Stimulated activated CD8-positive, alpha-beta memory T cell treated with anti-CD3 and anti-CD28 coated beads, Interleukin-4, amount 100 ng/mL, for 4 hours (primary cell): ENCODE measurements at places on chromosomes 6 and 20.

- no peak for DNase-seq
These were observed 48.2 kb downstream of the FGD2 start for GRCh38 chr6:37053683-37054082.

DNA sequence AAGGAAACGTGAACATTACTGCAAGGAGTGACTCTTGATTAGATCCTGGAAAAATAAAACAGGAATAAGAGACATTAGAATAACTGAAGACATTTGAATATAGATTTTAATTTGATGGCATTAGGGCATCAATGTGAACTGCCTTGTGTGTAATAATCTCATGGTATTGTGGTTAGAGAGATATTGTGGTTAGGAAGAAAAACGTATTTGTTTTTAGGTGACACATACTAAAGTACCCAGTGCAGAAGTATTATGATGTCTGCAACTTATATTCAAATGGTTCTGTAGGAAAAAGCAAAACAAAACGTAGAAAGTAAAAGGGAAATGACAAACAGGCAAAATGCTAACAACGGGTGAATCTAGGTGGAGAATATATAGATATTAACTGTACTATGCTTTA is 65.9 kb upstream of the OGFRL1 start:
- no peak for DNase-seq

DNA sequence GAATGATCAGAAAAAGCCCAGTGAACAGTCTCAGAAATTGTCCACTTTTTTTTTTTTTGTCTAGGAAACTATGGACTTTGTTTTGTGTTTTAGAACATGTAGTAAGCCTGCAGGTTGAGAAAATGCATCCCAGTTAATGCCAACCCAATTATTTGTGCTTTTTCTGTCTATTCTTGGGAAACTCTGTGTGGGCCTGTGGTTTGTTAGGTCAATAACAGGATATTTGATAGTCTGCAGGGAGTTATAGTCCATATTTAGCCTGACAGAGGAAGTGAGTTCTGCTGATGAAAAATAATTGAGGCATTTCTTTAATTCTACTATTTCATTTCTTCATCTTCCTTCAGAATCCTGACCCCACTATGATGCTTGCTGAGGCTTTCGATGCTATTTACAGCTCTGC is 154.0 kb upstream of the LAMP5 start:
- no peak for DNase-seq

DNA sequence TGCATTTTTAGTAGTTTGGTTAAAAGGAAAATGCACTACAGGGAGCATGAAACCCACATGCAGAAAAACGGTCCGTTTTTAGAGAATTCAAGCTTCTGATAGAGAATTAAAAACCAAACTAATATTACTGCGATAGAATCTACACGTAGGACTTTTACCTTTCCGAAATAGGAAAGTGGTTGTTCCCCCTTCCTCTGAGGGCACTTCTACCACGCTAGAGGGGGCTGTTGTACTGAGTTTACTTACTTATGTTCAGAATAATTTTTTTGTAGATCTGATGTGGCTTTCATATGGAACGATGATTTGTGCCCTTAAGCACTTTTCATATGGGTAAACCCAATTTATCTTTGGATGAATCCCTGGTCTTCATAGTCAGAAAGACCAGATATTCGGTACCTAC is 264.3 kb upstream of the PLN start:
- peak; percentile 12 for DNase-seq

DNA sequence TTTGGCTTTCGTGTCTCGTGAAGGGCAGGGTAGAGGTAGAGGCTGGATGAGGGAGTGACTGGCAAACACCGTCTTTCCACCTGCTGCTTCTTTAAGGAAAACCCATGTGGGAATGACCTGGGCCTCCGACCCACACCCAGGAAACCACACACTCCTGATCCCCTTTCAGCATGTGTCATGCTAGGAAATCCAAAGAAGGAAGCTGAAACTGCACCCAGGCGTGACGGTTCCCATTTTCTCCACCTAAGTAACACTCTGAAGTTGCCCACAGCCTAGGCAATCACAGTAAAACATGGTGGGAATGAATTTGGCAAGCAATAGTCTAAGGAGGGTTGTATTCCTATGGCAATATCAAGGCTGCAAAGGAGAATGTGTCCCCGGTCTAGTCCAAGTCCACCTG is 538.4 kb upstream of the NOX3 start:
- DNase-seq, result no peak

DNA sequence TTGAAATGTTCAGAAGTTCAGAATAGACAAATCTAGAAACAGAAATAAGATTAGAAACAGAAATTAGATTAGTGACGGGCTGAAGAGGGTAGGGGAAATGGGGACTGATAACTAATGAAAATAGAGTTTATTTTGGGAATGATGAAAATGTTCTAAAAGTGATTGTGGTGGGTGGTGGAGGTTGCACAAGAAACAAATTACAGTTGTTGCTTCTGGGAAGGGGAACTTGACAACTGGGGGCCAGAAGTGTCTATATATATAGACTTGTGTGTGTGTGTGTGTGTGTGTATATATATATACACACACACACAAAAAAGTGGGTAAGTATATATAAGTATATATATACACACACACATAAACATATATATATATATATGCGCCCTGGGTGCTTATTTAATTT is 86.5 kb upstream of the RREB1 start:
- DNase-seq, result no peak

DNA sequence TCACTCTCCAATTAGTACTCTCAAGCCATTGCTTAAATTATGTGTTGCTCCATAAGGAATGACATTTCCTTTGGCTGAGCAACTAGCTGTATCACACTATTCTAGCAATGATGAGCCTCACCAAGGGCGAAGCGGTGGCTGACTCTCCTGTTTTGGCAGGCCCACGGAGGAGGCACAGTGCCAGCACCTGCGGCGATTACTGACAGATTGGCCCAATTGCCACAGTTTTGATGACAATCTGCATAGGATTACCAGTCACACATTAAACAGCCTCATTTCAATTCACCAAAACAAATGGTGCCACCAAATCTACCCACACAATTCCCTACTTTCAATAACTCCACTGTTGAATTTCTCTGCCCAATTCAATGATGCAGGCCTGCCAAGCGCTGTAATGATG is 286.9 kb downstream of the PTPRK start:
- no peak for DNase-seq

- DNase-seq, result no peak
These were observed 21.7 kb upstream of the PHACTR2 start for GRCh38 chr6:143656026-143656425.

DNA sequence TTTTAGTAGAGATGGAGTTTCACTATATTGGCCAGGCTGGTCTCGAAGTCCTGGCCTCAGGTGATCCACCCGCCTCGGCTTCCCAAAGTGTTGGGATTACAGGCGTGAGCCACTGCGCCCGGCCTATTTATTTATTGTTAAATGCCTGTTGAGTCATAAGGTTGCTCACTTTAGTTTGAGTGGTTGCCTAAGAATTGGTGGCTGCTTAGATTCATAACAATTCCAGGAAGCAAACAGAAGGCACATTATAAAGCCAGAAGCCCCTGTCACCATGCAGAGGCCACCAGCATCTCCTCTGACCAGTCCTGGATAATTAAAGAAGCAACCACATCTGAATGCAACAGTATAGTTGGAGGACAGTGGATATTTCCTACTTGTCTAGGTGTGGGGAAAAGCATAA is 24.0 kb upstream of the ARMH2 start:
- no peak for DNase-seq

GRCh38 chr20:4445784-4446183 is 275.9 kb upstream of the PRND start:
- no peak for DNase-seq

GRCh38 chr6:168542301-168542700 is 101.3 kb downstream of the SMOC2 start:
- DNase-seq, result no peak

DNA sequence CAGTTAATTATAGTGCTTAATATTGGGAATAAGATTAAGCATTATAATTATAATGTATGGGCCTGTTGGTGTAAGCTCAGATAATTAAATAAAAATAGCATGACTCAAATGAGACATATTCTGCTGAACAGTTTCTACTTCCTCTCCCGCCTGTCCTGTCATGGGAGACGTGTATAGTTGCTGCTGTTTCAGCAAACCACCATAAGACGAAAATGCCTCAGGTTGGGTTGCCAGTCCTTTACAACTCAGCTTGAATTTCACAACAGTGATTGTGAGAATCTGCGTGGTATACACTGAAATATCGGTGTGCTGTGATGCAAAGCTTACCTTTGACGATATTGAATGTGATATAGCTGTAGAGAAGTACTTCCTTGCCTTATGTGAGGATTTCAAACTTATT is 99.5 kb downstream of the POPDC3 start:
- no peak for DNase-seq

- no peak for DNase-seq
These were observed 6.6 kb upstream of the PHIP start for GRCh38 chr6:79084693-79085092.

DNA sequence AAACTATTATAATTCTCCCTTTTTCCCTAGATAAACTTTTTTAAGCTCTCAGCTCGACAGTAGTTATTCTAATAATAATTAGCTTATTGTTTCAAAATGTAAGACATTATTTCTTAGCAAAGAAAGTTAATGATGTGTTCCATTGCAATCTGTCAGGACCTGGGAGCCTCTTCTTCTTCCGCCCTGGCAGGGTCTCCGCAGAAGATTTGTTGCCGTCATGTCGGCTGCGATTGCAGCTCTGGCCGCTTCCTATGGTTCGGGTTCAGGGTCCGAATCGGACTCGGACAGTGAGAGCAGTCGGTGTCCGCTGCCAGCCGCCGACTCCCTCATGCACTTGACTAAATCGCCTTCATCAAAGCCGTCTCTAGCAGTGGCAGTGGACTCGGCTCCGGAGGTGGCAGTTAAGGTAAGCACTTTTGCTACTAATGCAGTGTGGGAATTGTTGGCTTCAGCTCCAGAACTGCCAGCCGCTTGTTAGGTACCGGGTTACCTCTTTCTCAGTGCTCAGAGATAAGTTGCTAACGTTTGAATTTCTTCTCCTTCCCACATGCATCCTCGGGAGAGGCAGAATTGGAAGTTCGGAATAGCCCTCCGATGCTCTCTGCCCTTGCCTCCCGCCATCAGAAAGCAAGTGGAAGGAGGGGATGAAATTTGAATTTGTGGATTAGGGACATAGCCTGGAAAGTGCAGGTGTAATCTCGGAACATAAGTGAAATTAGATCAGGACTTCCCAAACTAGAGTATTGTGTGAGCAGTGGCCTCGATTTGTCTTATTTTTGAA is at the start of gene CDC40:
Gene CDC40, plus strand, starts transcription at position 200 of the 781 bp plus-strand sequence. Its CDS starts 18 bp downstream, at position 218.
- peak; percentile 21 for DNase-seq

GRCh38 chr6:80938131-80938530 is 814.4 kb downstream of the TENT5A start:
- no peak for DNase-seq

DNA sequence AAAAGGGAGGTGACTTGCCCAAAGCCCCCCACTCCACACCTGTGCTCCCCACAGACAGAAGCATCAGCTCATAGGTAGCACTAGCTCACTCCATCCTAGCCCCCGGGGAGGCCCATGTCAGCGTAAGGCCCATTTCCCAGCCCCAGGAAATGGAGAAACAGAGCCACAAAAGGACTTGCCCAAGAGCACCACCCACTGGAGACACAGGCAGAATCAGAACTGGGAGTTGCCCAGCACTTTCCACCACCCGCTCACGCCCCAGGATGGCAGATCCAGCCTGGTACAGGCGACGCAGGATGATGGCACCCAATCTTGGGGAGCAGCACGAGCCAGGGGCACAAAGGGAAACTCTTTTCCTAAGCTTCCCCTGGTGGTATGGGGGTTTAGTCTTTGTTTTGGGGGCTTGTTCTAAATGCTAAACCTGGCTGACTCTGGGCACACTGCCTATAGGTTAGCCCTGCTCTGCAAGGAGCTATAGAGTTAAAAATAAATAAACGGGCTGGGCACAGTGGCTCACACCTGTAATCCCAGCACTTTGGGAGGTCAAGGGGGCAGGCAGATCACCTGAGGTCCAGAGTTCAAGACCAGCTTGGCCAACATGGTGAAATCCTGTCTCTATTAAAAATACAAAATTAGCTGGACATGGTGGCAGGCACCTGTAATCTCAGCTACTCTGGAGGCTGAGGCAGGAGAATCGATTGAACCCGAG is 11.8 kb downstream of the C20orf203 start:
- DNase-seq, result no peak

GRCh38 chr6:102928109-102928508 is 1534.6 kb downstream of the GRIK2 start:
- no peak for DNase-seq
